CD4-positive, alpha-beta T cell treated with Interleukin-2 at 100 ng/mL for 4 hours (primary cell): ENCODE measurements at places on chromosomes 16 and 17.

GRCh38 chr16:78118469-78119025 lies 19.1 kb downstream of the WWOX start:
- DNase-seq: no peak

DNA sequence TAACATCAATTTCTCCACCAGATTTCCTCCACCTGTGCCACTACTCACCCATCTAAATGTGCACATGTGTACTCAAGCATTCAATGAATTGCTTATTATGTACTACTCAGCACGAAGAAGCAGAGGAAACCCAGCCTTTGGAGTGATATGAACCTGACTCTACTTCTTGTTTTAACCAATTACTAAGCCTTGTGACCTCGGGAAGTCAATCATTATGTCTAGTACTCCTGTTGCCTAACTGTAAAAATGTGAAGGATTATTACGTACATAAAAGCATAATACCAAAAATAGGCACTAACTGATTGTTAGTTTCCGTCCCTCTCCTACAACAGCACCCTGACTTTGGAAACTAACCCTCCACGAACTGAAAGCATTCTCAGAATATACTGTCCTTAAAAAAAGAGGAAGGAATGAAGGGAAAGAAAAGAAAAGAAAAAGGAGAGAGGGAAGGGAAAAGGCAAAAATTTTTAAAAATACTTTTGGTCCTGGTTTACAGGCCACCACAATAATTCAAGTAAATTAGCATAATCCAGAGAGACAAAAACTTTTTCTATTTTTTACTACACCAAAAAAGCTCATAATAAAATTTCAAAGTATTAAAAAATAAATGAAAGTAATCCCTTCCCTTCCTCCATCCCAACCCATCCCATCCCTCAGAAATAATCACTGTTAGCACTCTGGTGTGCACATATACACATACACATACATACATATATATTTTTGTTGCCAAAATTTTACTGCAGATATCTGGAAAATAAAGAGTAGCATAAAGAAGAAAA lies 53.6 kb downstream of the KANSL1 start:
- DNase-seq: no peak

GRCh38 chr17:36816214-36816906 lies 120.9 kb upstream of the LHX1 start:
- DNase-seq: no peak

DNA sequence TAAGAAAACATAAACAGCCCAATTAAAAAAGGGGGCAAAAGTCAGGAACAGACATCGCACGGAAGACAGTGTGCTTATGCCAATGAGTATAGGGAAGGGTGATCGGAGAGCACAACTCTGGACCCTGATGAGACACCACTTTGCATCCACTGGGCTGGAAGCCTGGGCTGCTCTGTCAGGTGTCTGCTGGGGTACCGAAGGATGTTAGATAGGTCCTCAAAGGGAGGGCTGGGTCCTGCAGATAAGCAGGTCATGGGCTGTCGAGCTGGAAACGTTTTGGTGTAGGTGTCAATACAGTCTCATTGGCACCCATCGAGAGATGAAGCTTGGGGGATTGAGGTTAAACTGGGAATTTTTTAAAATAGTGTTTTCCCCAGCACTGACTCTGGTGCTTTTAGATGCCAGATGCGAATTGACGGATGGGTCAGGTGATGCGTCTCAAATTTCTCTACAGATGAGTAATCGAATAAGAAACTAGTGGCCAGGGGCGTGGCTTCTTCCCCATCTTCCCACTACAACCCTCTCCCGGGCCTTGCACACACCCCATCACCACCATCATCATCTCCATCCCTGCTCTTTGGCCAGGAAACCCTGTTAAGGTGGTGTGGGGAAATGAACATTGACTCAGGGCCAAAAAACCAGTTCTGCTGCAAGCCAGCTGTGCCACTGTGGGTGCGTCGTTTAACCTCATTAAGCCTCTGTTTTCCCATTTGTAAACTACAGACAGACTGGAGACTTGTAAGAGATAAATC lies 47.8 kb upstream of the IRF8 start:
- no peak for DNase-seq

DNA sequence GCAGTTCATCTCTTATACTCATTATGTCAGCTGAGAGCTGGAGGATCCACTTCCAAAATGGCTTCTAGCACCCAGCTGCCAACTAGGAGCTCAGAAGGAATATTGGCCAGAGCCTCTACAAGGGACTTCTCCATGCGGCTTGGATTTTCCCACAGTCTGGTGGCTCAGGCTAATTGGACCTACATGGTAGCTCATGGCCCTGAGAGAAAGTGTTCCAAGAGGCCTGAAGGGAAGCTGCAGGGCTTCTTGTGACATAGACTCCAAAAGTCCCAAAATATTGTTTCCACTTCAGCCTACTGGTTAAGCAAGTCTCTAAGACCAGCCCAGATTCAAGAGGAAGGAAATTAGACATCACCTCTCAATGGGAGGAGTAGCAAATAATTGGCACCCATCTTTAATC lies 6.8 kb downstream of the NOG start:
- DNase-seq: no peak

DNA sequence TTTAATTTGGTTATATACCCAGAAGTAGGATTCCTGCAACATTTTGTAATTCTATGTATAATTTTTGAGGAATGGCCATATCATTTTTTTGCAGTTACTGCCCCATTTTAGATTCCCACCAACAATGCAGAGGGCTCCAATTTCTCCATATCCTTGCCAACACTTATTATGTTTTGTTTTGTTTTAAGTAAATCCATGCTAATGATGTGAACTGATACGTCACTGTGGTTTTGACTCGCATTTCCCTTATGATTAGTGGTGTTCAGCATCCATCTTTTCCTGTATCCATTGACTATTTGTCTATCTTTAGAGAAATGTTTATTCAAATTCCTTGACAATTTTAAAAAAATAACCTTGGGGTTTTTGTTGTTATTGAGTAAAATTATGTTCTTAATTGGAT lies 826.4 kb downstream of the CDH11 start:
- DNase-seq: no peak

GRCh38 chr16:69741951-69742904 lies 12.5 kb downstream of the NOB1 start:
- no peak for DNase-seq

DNA sequence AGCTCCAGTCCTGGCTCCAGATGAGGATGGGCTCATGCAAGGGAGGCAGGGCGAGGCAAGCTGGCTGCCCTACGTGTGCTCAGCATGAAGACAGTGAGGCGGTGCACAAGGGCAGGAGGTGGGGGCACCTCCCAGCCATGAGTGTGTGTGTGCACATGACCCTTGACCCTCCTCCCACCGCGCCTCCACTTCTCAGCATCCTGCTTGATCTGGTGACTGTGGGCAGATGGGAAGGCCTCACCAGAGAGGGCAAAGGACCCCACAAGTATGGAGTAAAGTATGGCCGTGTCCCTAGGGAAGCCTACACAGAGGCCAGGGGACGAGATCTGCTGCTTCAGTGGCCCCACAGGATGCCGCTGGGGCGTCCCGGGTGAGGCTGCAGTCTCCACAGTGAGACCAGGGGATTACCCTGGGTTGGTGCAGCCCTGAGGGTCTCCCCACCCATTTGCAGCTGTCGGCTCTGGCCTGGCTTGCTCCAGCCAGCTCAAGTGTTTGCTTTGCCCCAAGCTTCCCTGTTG lies 7.9 kb upstream of the RNF222 start:
- DNase-seq: no peak

GRCh38 chr17:77831474-77832179 lies 126.9 kb upstream of the TNRC6C start:
- DNase-seq: no peak

DNA sequence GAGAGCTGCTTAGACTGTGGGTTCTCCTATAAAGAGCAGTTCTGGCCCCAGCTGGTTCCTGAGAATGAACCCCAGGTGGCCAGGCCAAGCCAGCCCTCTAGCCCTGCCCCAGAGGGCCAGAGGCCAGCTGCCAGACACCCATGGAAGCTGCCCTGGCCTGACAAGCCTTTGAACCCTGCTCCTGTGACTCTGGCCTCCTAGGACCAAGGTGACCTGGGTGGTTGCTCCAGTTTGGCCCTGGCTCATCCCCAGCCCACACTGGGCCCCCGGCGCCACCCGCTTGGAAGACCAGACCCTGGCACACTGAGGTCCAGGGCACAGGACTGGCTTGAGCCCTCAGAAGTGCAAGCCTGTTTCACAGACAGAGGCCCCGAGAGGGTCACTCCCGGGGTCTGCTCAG lies 6.8 kb upstream of the KCNJ12 start:
- DNase-seq: no peak

GRCh38 chr16:65445313-65446260 lies 323.7 kb upstream of the CDH11 start:
- no peak for DNase-seq

DNA sequence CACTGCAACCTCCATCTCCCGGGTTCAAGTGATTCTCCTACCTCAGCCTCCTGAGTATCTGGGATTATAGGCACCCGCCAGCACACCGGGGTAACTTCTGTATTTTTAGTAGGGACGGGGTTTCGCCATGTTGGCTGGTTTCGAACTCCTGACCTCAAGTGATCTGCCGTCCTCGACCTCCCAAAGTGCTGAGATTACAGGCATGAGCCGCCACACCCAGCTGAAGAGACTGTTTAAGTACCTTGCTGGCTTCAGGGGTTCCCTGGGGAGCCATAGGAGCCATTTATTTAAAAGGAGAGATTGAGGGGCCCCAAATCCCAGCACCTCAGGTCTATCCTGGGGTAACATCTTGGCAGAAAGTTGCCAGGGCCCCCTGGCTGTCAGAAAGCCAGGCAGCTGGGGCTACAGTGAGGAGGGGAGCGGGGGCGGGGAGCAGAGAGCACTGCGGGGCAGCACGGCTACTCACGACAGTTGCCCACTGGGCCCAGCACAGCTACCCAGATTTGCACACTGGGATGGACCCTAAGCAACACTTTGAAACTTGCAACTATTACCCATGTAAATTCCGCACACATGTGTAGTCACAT lies 1.6 kb downstream of the SNAI3 start:
- no peak for DNase-seq

- no peak for DNase-seq
Measured at GRCh38 chr16:89704281-89704680, 2.8 kb upstream of the SPATA2L start.

DNA sequence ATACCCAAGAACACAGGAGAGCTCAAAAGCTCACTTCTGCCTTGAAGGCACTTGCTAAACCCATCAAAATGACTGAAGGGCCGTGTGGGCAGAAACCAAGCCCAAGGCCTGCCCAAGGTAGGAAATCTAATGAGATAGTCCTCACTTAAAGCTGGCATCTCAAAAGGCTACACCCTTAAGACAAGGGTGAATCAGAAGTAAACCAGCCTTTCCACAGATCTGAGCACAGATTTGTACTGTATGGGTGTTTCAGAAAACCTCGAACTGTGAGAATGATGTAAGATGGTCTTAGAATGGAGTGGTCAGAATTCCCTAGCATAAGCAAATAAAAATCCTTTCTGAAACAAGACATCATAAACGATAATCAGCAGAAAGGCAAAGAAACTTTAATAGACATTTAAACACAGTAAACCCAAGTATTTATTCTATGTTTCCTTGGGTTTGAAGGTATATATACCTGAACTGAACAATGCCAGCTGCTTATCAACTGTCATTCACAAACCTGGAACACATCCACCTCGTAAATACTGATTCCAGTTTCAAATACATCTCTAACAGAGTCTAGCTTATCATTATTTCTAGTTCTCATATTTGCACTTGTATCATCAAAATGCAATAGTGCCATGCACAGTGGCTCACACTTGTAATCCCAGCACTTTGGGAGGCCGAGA lies 37.8 kb downstream of the GLG1 start:
- no peak for DNase-seq

DNA sequence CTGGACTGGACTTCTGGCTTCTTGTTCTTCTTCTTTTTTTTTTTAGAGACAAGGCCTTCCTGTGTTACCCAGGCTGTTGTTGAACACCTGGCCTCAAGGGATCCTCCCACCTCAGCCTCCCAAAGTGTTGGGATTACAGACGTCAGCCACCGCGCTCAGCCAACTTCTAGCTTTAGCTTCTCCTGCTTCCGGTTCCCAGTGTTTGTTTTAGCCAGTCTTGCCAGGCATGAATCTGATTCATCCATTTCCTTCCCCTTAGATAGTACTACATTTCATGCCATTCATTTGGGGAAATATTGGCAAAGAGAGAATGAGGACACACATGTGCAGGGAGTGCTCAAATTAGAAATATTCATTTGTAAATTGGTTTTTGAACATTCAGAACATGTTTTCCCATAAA lies 12.1 kb upstream of the NDUFAB1 start:
- no peak for DNase-seq

DNA sequence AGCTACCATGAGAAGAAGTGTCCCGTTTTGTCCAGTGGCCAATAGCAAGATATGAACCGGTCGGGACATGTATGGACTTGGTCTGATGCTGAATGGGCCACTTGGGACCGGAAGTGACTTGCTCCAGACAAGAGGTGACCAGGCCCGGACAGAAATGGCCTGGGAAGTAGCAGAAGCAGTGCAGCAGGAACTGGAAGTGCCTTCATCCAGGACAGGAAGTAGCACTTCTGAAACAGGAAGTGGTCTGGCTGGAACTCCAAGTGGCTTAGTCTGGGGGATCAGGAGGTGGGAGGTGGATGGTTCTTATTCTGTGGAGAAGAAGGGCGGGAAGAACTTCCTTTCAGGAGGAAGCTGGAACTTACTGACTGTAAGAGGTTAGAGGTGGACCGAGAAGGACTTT lies 5.3 kb downstream of the EFNB3 start:
- no peak for DNase-seq

- DNase-seq: no peak
Measured at GRCh38 chr16:21179126-21179982, 20.9 kb downstream of the LDAF1 start.

- no peak for DNase-seq
Measured at GRCh38 chr16:261031-261691, 14.6 kb downstream of the RGS11 start.

DNA sequence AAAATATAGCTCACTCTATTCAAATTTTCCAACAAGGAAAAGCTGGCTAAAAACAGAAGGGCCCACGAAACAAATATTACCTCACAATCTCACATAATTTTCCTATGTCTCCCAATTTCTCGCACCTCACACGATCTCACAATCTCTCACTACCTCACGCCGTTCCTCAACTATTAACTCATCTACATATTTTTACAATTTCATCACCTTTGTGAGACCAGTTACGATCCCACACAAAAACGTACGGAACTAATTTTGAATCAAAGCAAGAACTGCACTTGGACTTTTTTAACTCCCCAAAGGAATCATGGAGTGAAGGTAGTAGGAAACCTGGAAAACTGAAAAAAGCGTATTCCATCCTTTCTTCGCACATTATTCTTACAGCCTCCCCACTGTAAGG lies 1.1 kb downstream of the CBX1 start:
- DNase-seq: no peak
